ENCODE measurements at places on chromosomes 1 and 21.

DNA sequence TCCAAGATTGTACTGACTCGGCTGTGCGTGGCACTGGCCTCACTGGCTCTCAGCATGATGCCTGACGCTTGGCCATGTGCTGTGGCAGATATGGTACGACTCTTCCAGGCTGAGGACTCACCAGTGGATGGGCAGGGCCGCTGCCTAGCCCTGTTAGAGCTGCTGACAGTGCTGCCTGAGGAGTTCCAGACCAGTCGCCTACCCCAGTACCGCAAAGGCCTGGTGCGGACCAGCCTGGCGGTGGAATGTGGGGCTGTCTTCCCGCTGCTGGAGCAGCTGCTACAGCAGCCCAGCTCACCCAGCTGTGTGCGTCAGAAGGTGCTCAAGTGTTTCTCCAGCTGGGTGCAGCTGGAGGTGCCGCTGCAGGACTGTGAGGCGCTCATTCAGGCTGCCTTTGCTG is 2.9 kb downstream of the IPO13 start:
- DNase-seq = no peak

DNA sequence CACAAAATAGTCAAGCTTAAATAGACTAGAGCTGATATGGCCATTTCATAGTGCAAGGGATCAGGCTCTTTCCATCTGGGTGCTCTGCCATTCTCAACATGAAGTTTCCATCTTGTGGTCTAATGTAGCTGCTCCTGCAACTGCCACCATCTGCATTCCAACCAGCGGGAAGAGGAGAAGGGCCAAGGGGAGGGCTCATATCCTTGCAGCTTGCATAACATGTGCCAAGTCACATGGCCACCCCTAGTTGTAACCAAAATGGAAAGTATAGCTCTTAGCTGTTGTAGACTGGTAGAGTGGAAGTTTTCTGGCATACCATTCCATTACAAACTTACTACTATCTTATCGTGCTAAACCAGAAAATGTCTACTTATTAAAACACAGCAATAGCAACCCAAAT is 38.9 kb upstream of the IVNS1ABP start:
- no peak for DNase-seq

GRCh38 chr1:52164604-52165003 is 22.7 kb downstream of the ZFYVE9 start:
- DNase-seq = no peak

DNA sequence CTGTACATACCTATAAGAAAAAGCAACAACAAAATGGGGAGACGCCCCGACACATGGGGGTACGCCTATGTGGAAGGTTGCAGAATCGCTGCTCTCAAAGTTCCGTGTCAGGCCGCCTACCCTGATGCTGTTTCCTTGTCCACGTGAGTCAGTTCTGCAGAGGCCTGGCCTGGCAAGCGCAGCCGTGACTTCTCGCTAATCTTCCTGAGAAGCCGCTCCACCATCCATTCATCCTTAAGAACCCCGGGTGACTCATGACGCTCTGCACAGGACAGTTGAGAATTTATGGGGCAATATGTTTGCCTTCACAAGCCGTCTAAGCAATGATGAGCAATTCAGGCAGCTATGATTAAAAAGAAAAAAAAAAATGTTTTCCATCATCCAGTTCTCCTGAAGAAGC is 122.3 kb upstream of the TMPRSS2 start:
- no peak for DNase-seq

GRCh38 chr1:164587617-164588501 is 28.9 kb downstream of the PBX1 start:
- DNase-seq = no peak

Measured in head of caudate nucleus (tissue), 42 donors.